Stimulated activated CD8-positive, alpha-beta memory T cell treated with anti-CD3 and anti-CD28 coated beads, Interleukin-12 subunit alpha, Interleukin-12 subunit beta, amount 100 ng/mL, for 1 hour (primary cell): ENCODE measurements at places on chromosomes 12 and 14.

DNA sequence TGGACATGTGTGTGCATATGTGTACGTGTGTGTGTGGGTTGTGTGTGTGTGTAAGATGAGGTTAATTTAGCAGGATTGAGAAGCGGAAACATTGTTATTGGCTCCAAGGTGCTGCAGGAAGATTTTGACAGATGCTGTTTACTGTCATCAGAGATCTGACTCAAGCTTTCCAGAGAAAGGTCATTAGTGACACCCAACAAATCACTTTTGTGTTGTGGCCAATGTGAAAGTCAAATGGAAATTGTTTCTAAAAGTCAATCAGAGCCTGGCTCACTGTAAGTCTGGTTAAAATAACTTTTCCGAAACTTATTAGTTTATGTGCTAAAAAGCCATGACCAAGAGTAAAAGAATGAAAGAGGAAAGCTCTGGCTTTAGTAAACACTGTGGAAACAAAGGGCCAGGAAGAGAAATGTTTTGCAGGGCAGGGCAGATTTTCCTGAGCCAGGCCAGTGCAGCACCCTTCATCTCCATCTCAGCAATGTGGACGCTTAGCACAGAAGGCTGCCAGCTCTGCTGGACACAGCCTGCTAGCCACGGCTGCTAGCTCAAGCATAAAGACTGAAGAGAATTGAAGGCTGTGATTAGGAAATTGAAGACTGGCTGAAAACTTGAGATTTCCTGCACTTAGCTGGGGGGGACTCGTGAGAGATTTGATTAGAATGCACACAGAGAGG, 235.8 kb downstream of the NEDD1 start:
- no peak for DNase-seq

DNA sequence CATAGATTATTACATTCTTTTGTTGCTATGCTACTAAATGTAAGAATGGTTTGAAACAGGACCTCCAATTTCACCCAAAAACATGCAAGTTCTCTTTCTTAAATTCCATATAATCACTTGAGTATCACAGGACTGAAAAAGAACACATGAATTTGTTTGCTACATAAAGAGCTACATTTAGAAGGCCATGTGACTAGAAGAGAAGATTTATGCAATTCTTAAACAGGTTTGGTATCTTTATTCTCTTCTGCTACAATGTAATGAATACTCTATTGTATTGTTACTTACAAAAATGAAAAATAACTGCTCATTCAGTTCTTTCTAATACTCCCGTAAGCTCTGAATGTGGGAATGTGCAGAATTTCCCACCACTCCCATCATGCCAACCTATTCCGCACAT, 9.3 kb downstream of the EPS8 start:
- DNase-seq, result no peak

DNA sequence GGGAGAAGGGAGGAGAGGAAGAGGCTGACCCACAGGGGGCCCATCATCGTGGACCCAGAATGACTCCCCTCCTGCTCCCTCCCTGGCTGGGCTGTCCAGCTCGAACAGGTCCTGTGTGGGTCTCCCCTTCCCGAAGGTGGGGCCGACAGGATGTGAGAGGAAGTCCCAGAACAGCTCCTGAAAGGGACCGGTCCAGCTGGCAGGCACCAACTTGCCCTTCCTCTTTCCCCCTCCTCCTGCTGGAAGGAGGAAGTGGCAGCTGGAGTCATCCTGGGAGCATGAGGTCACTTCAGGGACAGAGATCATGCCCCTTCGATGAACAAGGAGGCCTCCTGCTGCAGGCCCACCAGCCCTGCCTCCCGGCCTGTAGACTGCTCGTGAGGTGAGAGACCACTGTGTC, 35.0 kb upstream of the BEGAIN start:
- DNase-seq, result no peak

GRCh38 chr14:88611878-88612277, 49.0 kb downstream of the ZC3H14 start:
- DNase-seq, result no peak

DNA sequence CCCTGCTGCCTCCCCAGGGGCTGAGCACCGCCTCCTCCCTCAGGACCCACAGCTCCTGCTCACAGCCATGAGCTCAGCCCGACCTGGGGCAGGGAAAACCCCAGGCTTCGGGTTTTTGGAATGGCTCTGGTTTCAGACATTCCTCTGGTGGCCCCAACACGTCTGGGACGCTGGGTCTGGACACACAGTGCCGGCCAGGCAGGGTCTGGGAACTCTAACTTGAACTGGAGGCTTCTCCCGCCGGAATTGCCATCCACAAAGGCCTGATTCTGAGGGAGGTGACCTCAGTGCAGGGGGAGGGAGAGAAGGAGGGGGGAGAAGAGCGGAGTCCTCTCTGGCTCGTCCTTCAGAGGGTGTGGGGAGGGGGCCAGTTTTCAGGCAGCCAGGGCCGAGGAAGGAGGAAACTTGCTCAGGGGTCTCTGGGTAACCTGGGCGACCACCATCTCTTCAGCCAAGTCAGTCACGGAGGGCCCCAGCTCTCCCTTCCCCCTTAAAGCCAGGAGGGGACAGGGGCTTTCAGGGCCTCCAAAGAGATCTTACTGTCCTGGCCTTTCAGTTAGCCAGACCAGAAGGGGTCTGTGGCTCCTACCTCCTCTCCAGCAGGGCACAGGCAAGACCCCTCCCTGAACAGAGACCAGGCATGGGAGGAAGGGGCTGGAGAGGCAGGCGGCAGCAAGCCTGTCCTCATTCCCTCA, 19.4 kb downstream of the NCKAP5L start:
- DNase-seq, result no peak

- no peak for DNase-seq
Observed at GRCh38 chr12:116164250-116165035, 113.0 kb downstream of the MED13L start.

- no peak for DNase-seq
Observed at GRCh38 chr14:90017371-90017770, 44.4 kb upstream of the KCNK13 start.

- no peak for DNase-seq
Observed at GRCh38 chr14:36976571-36977023, 195.8 kb downstream of the SLC25A21 start.

- DNase-seq, result no peak
Observed at GRCh38 chr14:85701763-85702162, 171.8 kb downstream of the FLRT2 start.

DNA sequence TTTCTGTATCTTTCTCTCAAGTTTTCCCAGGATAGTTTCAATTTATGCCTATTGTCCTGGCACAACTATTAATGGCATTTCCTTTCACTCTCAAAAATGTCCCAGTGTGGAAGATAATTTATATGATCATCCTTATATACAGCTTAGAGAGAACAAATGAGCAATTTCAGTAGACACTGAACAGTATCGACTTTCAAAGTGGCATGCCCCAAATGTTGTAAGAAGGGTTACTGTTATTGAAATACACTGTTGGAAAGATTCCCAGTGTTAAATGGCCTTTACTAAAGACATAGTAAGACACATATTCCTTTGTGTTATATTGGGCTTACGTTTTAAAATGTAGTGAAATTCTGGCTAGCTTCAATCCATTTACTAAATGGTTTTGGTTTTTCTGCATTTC, 202.3 kb upstream of the CDKN3 start:
- no peak for DNase-seq

DNA sequence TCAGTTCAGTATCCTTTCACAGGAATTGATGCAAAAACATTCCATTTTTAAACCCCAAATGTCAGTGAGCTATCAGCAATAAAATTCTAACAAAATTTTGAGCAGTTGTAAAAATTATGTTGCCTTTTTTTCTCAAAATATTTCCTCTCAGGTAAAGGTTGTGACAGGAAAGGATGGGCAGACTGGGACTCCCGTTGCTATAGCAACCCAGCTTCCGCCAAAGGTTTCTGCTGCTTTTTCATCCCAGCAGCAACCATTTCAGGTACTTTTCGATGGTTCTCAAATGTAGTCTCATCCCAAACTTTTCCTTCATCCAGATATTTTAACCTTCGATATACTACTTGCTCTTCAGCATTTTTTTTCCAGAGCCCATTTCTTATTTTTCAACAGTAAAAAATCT, 13.6 kb downstream of the EP400 start:
- no peak for DNase-seq

GRCh38 chr12:132475304-132476037, 14.5 kb upstream of the FBRSL1 start:
- DNase-seq, result no peak

DNA sequence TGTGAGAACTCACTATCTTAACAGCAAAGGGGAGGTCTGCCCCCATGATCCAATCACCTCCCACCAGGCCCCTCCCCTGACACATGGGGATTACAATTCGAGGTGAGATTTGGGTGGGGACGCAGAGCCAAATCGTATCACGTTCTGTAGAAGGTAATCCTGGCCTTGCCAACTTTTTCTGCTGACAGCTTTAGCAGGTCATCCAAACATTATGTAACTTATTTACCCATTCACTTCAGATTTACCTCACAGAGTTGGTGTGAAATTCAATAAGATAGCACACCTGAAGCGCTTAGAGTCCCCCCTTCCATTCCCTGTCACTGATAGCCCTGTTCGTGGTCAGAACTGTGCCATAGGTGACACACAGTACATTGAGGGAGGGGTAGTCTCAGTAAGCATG, 219.1 kb downstream of the FBXL14 start:
- no peak for DNase-seq

DNA sequence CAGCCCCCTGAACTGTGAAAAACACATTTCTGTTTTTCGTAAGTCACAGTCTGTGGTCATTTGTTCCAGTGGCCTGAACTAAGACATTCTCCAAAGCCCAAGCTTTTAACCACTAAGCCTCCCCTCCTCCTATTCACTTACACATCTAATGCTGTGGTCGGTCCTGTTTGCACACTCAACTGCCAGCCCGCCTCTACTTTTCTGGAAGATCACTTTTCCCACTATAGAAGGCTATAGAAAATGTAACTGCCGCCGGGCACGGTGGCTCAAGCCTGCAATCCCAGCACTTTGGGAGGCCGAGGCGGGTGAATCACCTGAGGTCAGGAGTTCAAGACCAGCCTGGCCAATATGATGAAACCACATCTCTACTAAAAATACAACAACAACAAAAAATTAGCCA, 524.7 kb upstream of the TMEM132C start:
- DNase-seq, result no peak

DNA sequence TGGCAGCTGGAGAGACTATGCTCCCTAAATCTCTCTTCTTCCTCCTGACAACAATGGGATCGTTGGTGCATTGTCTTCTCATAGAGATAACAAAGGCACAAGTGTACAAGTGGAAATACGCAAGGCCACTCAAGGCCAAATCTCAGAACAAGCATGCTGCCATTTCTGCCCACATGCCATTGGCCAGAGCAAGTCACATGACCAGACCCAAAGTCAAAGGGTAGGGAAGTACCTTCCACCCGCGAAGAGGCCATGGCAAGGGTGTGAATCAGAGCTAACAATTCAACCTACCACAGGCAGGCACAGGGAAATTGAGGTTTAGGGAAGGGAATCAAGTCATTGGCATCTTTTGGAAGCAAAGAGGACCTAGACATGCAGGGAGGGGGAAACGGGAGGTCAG, 38.5 kb upstream of the IGF1 start:
- no peak for DNase-seq

DNA sequence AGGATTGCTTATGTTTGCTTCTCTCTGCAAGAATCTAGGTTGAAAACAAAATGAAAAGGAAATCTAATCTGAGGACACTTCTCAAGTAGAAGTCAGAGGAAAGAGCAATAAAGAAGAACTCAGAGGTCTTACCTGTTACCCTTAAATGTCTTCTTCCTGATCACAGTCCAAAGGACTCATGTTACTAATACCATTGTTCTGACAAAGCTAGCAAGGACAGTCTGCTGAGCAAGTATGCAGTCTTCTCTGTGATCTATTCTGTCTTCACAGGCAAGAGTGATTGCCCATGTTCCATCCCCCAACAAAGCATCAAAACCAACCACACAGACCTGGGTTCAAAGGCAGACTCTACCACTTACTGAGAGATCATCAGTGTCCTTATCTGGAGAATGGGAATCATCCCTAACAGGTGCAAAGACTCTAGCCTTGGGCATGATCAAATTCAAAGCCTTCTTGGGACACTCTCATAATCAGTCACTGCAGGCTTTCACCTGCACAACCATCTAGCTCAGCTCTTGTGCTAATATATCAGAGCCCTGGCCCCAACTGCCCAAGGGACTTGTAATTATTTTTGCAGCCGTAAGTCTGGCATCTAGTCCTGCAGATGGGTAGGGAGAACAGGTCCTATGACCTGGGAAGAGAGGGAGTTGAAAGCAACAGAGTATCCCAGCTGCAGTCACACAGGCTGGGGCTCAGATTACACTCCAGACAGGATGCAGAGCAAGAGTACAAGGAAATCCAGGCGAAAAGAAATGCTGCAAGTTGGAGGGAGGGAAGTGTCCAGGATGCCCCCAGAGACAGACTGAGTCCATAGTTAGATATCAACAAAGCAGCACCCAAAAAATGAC, 97.9 kb upstream of the NUDT4 start:
- no peak for DNase-seq

DNA sequence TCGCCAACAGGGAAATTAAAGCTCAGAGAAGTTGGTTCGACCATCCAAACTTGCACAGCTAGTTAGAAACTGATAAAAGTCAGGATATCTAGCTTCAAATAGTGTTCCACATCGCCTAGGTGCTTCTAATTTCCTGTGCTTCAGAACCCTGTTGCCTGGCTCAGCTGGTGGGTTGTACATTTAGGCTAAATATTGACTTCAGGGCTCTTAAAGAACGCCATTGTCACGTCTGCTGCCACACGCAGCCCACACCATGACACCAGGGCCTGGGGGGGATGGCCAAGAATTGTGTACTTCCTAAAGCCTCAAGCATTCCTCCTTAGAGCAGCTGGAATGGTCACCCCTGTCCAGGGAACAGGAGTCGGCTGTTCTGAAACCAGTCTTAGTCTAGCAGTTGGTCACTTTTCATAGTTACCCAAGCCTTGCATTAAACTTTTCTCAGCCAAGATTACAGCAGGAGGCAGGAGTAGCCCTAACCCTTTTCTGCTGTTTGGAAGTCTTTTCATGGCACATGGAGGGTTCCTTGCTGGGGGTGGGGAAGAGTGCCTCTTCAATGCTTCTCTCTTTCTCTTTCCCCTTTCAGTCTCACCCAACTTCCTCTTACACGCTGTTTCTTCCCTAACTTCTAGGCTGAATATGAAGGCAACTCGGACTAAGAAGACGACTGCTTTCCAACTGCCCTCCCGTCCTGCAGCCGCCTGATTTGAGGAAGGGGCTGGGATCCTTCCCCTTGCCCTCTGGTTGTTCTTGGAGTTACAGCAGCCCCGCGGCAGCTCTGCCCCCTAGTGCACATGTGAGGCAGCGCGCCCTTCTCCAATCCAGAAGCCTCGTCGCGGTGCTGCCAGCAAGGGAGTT, 17.1 kb downstream of the FOS start:
- DNase-seq, result peak; percentile 59
